ENCODE measurements at places on chromosomes 7 and 10.

DNA sequence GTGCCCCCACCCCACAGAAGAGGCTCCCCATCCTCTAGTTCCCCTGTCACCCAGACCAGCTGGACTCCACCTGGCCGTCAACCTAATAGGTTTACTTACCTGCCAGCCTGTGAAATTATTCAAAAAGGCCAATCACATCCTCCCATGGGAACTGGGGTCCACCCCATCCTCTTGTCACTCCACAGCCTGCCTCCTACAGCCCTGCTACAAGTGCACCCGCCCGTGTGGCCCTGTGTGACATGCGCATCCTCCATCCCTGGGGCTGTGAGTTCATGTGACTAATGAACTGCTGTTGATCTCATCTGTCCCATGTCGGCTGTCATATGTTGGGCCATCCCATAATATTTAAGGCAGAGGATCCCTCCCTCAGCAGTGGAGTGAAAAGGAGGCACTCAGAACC lies 39.4 kb downstream of the AOC1 start:
- DNase-seq: no peak

DNA sequence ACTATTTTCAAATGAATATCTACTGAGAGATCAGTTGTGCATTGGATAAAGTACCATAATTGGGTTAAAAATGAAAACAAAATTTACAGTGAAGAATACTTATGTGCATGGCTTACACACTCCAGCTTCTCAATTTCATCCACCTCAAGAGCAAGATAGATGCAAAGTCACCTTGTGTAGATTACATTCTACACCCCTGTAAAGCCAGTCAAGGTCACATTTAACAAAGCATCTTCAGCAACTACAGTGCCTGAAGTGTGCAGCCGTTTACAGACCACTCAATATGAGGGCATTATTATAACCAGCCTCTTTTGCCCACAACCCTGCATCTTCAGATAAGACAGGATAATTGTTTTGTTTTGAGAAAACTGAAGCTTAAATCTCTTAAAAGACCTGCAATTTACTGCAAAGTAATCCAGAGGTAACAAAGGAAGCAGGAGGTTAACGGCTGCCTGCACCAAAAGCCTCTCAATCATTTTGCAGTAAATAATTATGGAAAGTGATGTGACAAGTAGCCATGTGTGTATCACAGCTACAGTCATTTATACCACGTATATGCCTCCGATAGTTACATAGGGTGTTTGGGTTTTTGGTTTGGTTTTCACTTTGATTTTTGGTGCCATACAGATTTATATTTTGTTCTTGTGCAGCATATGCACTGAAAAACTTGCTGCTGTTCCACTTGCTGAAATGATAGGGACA lies 4.9 kb downstream of the PURB start:
- DNase-seq: no peak

DNA sequence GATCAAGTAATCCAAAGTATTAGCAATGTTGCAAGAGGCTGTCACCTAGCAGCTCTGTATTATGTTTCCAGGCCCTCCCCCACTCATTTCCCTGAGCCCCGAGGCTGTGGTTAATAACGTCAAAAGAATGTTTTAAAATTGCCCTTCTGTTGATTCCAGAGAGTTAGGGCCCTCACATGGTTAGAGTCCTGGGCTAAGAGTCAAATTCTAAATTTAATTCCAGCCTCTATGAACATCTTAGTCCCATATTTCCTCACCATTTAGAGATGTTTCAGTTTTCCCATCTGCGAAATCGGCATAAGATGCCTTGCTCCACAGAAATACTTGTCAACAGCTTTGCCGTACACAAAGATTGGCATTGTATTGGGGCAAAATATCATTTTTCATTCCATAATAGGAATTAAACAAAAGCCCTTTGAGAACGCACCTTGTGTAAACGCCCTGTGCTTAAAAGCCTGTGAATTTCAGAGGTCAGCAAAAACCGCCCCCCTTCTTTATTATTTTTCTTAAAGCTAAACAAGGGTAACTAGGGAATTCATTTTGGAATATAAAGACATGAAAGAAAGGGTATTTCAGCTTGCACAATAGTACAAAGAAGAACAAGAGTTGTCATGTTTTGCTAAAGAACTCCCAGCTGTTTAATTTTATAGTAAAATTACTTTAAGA lies 135.8 kb downstream of the ARID5B start:
- no peak for DNase-seq

- no peak for DNase-seq
Measured at GRCh38 chr7:74653686-74654181, 3.8 kb upstream of the GTF2I start.

DNA sequence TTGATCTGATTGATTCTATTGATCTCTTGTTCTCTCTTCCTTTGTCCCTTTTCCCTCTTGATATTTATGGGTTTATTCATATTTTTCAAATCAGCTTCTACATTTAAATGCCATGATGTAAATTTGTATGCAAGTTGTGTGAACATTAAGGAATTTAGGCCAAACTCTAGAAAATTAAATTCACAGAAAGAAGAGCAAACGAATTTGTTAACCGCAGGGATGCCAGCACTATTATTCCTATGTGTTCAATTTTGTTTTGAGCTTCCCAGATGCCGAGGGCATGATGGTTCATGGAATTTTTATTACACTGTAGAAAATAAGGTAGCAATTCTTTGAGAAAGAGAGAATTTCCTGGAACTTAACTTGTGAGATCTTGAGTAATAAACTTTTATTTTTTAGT lies 220.9 kb downstream of the BUB3 start:
- DNase-seq: no peak

- DNase-seq: no peak
Measured at GRCh38 chr7:123030631-123031030, 35.1 kb upstream of the TAS2R16 start.

- DNase-seq: no peak
Measured at GRCh38 chr7:93156884-93157283, 8.7 kb upstream of the SAMD9L start.

GRCh38 chr7:100642534-100642907 lies 1.2 kb upstream of the TFR2 start:
- peak; percentile 23 for DNase-seq

DNA sequence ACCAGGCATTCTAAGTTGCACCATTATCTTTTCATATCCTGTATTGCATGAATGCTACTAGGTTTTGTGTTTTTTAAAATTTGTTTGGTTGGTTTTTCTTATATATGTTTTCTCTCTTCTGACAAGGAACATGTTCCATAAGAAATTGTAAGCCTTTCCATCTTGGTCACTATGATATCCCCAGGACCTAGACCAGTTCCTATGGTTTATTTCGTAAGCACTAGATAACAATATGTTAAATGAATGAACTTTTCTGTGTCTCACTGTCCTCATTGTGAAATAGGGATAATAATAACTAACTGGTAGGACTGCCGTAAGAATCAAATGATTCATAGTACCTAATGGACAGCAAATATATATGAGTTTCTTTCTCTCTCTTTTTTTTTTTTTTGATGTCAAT lies 146.3 kb downstream of the SEMA3E start:
- DNase-seq: no peak

- DNase-seq: no peak
Measured at GRCh38 chr7:30364773-30365172, 80.4 kb downstream of the ZNRF2 start.

GRCh38 chr10:22681783-22682183 lies 32.6 kb downstream of the PIP4K2A start:
- DNase-seq: no peak
